ENCODE measurements at places on chromosomes 12 and 14. TPM values are rescaled to one million over a fixed set of nuclear protein-coding genes. Genes with fewer than 3 reads are reported as not detected.

Gene SYT1
- 14.5 TPM for total RNA-seq

Gene KRT79
- not detected for total RNA-seq

Gene MGP
- not detected for total RNA-seq

Gene KCNA5
- total RNA-seq, result not detected

Gene RFLNA
- total RNA-seq, result not detected

DNA sequence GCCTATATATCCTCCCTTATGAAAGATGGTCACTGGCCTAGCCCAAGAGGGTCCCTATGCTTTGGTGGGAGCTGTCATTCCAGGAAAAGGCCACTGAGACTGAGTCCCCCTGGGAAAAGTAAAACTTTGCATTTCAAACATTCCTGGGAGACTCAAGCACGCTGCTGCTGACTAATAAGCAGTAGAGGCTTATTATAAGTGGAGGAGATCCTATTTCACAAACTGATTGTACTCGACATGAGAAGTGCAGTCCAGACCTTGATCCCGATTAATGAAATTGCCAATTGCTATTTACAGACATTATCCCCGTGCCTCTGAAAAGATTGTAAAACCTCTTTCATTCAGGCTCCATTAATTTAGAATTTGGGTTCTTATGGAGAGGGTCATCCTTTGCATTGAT lies 96.6 kb downstream of the EMP1 start:
- no peak for DNase-seq

DNA sequence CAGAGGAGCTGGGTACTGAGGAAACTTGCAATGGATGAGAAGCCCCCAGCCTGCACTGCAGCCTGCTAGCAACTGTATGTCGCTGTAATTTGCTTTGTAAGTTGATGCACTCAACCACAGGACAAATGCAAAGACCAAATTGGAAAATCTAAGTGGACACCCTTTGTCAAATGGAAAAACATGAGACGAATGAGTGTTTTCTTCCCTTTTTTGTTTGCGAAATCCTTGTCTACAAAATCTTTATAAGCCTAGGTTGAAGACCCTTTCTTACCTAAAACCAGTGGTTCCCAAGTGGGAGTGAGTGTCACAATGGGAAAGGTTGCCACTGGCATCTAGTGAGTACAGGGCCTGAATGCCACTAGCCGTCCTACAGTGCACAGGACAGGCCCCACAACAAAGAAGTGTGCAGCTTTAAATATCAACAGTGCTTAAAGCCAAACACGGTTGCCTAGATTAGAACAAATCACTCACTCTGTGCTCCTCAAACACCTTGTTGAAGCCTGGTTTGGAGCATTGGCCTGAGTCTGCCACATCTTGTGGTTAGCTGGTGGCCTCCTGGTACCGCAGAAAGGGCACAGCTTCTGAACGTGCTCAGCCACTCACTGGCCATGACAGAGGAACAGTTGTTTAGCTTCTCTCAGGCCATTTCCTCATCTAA lies 7.6 kb upstream of the VASH1 start:
- no peak for DNase-seq

DNA sequence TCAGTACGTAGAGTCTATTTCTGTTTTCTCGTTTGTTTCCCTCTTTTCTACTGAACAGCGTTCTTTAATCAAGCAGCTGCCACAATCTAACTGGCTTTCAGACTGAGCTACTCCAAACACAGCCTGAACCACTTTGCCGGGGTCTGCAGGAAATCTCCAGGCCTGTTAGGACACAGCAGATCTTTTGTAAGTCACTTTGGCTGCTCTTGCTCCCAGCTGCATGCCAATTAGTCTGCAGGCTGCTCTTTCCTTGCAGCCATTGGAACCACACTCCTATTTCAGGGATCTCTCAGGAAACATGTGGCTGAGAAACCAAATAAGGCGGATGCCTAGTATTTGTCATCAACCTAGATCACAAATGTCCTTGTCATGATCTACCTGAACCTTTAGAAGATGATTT lies 73.6 kb downstream of the TMTC1 start:
- DNase-seq, result no peak

DNA sequence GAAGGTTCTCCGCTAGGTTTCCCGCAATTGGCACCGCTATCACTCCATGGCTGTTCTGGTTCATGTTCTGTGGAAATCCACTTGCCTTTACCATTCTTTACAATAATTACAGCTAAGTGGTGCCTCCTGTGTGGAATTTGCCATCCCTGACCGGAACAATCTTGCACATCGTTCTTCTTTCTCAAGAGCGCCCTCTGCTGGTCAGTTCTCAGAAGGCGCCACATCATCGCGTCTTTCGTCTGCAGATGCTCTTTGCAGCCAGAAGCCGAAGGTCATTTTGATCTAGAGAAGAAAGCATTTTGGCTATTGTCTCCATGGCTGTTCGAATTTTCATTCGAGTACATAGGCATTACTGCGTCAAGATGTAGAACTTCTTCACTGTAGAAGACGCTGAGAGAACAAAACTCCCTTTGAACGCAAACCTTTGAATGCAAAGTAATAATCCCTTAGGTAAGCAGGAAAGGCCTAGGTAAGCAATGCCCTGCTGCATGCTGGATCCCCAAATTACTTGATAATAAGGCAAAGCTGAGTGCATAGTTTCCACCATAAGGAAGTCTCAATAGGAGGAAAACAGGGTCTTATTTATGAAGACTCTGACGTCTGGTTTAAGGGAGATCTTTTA lies 10.1 kb upstream of the RTRAF start:
- peak; percentile 78 for DNase-seq

DNA sequence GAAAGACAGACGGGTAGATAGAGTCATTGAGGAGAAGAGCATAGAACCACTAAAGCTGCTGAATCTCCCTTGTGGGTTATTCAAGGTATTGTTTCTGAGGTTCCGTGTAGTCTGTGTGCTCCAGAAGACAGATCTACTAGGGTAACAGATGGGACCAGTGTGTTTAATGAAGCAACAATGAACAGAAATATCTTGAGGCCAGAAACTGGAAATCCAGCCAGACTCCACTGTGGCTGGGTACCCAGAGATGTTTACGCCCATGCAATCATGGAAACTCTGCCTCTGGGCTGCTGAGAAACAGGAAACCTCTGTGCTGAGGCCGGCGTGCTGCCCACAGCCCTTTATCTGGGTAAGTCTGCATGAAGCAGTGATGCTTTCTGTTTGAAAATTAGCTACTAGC lies 8.3 kb downstream of the PROX2 start:
- DNase-seq, result no peak

GRCh38 chr12:113845900-113846674 lies 120.0 kb downstream of the RBM19 start:
- no peak for DNase-seq

- DNase-seq, result no peak
Measured at GRCh38 chr12:126384026-126384564, 1318.9 kb downstream of the AACS start.

DNA sequence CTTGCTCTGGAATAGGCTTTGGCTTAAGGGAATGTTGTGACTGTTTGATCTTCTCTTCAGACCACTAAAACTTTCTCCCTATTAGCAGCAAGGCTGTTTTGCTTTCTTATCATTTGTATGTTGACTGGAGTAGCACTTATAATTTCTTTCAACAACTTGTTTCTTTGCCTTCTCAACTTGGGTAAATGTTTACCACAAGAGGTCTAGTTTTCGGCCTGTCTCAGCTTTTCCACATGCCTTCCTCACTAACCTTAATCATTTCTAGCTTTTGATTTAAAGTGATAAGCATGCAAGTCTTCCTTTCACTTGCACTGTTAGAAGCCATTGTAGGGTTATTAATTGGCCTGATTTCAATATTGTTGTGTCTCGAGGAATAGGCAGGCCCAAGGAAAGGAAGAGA lies 126.7 kb upstream of the AEBP2 start:
- no peak for DNase-seq

- no peak for DNase-seq
Measured at GRCh38 chr14:104694991-104695659, 5.7 kb downstream of the INF2 start.

- DNase-seq, result no peak
Measured at GRCh38 chr14:42185718-42186117, 579.0 kb downstream of the LRFN5 start.

DNA sequence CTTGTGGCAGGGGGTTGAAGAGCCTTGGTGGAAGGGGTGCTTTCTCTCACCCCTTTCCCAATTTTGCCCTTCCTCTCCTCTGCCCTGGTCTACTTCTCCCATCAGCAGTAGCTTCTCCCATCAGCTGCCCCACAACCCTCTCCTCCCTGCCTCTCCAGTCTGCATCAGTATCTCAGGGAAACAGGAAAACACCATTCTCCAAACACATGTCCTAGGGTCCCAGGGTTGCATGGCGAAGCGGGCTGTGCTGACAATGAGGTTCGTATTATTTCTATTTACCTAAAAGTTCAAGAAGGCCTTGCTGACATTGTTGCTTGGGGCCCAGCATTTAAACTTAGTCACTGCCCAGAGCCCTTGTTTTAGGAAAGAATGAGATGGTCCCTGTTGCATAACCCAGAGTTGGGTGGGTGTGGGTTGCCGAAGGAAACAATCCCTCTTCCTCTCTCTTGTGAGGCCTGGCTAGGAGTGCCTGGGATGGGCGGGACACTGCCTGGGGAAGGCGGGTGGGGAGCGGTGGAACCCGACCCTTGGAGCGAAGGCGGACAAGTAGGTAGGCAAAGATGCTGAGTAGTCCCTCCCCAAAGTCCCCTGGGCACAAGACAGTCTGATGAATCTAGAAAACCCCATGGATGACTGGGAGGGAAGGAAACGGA lies 1.3 kb upstream of the IGFBP6 start:
- DNase-seq, result no peak

Measured in NCI-H460 (cell line).